Fibroblast of lung (primary cell): ENCODE measurements at places on chromosomes 16 and 17.

GRCh38 chr16:70430667-70431536 is 8.0 kb downstream of the ST3GAL2 start:
- DNase-seq, result no peak

GRCh38 chr17:7477392-7478275 is 1.8 kb downstream of the ZBTB4 start:
- DNase-seq, result peak; percentile 87

GRCh38 chr16:31268033-31268365 is 8.2 kb downstream of the ITGAM start:
- no peak for DNase-seq

DNA sequence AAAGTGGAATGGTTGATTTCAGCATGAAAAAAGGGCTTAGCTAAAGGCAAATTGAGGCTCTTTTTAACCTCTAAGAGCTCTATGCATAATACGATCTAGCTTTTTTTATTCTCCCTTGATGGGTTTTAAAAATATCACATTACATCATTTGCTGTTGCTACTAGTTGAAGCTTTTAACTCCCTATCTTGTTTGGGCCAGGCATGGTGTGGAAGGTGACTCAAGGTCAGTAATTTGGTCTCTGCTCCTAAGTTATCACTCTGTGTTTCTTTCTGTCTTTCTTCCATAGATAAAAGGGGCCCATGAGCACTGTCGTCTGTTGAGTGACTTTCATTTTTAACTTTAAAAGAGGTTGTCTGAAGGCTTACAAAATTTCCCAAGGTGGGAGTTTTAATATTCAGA is 58.1 kb upstream of the GOT2 start:
- DNase-seq, result no peak

GRCh38 chr16:6888531-6888930 is 444.1 kb upstream of the RBFOX1 start:
- no peak for DNase-seq

- no peak for DNase-seq
Observed at GRCh38 chr17:17647524-17648178, 33.6 kb upstream of the RAI1 start.

DNA sequence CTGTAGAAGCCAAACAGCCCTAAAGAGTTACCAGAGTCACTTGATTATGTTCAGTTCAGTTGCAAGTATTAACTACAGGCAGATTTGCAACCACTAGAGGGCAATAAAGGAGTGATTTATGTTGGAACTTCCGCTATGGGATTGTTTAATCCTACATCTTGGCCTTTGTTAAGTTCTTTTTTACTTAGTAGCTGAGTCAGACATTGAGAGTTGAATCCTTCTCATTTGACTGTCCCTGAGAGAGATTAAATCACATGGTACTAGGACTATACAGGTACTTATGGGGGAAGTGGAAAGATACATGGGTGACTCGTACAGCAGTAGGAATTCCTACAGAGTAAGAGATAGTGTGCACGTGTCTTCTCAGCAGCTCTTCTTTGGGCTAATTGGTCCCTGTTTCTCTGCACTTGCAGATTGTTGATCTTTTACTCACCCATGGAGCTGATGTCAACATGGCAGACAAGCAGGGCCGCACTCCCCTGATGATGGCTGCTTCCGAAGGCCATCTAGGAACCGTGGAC is 40.3 kb downstream of the CYB561 start:
- peak; percentile 88 for DNase-seq

- DNase-seq, result no peak
Observed at GRCh38 chr16:26177438-26177837, 485.7 kb downstream of the HS3ST4 start.

DNA sequence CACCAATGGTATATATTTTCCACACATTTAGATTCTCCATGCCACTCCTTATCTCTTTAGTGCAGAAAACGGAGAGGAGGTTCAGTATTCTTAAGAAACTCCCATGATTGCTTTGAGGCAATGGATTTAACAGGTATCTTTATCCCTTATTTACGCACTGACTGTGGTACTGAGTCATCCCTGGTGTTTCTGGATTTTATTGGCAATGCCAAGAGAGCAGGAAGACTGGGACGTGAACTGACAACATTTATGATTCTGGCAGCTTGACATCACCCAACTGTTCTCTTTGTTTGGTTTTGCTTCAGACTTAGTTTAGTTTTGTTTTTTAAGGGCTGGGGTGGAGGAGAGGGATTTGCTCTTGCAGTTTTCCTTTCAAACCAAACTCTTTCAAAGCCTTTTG is 131.4 kb downstream of the WWOX start:
- peak; percentile 72 for DNase-seq

GRCh38 chr17:1212946-1213345 is 33.2 kb upstream of the ABR start:
- DNase-seq, result no peak

- DNase-seq, result no peak
Observed at GRCh38 chr17:77383613-77384608, 243.1 kb downstream of the SEC14L1 start.

GRCh38 chr17:17067257-17067656 is 25.0 kb downstream of the MPRIP start:
- DNase-seq, result peak; percentile 77

- DNase-seq, result no peak
Observed at GRCh38 chr16:20822521-20823325, 16.4 kb downstream of the REXO5 start.

- peak; percentile 75 for DNase-seq
Observed at GRCh38 chr16:15434425-15435215, at the start of gene BMERB1. Gene BMERB1, plus strand, starts transcription at chr16:15434588. Its CDS starts 66 bp downstream, at chr16:15434654.

DNA sequence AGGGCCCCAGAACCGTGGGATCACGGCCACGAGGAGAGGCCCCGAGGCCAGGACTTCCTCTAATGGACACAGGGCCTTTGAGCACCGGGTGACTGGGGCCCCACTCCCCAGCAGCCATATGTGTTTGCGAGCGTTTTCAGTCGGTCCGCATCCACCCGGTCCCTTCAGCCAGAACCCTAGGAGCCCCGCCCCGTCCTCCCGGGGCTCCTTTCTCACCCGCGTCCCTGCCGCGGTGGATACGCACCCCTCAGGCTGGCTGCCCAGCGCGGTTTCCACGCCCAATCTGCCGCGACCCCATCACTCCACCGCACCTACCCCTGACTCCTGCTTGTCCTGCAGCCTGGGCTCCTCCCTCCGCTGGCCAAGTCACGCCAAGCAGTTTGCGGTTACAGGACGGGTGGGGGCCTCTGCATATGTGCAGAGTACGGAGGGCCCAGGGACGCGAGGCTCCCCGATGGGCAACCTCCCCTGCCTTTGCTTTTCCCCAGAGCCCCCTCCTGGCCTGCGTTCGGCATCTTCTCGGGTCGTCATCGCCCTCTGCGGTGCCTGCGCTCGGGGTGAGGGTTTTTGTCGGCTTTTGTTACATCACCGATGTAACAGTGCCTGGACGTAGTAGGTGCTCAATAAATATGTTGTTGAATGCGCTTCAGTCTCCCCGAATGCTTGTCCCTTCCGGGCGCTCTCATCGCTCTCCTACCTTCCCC is 1.0 kb upstream of the TTYH2 start:
- peak; percentile 40 for DNase-seq

DNA sequence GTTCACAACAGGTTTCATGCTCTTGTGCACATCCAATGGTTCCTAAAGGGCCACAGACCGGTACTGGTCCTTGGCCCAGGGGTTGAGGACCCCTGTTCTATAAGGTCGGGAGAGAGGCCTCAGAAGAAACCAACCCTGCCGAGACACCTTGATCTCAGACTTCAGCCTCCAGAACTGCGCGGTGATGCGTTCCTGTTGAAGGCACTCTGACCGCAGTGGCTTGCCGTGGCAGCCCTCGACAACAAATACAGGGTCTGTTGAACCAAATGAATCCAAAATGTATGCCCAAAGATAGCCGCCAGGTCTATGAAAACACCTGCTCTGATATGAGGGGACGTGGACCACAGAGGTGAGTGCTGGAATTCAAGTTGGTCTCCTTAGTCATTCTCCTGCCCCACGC is 389.8 kb downstream of the SEC14L1 start:
- no peak for DNase-seq

GRCh38 chr16:86018071-86018470 is 119.1 kb downstream of the IRF8 start:
- DNase-seq, result no peak

DNA sequence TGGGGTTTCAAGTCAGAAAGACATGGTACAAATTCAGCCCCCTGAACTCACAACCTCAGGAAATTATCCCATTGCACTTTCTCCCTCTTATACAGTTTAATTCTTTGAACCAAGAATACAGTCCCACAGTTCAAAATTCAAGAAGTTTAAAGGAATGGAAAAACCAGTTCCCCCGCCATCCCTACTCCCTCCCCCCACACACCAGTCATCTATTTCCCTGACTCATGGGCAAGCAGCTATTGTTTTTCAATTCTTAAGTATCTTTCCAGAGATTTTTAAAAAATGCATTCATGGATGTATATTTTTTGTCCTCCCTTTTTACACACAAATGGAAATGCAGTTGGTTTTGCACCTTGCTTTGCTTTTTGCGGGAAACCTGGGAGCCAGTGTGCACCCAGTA is 7.3 kb downstream of the SYCE1L start:
- no peak for DNase-seq

GRCh38 chr17:6699997-6700947 is 12.9 kb downstream of the SLC13A5 start:
- DNase-seq, result no peak

DNA sequence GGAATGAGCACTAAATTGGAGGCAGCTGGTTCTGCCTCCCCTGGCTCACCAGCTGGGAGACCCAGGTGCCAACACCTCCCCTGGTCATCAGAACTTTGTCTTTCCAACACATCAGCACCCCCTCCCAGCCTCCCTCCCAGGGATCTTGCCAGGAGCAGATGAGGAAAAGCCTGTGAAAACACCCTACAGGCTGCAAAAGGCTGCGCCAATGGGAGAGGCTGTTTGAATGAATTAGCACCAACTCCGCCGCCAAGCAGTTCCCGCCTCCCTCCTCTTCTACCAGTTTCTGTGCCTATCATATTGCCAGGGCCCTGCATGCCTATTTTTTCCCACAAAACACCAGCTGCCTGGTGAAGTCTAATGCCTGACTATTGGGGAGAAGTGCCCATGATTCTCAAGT is 137.0 kb downstream of the AIPL1 start:
- no peak for DNase-seq

- DNase-seq, result no peak
Observed at GRCh38 chr16:4414187-4414917, 2.0 kb downstream of the CORO7 start.

- DNase-seq, result no peak
Observed at GRCh38 chr17:10439816-10440215, 18.1 kb upstream of the MYH8 start.

DNA sequence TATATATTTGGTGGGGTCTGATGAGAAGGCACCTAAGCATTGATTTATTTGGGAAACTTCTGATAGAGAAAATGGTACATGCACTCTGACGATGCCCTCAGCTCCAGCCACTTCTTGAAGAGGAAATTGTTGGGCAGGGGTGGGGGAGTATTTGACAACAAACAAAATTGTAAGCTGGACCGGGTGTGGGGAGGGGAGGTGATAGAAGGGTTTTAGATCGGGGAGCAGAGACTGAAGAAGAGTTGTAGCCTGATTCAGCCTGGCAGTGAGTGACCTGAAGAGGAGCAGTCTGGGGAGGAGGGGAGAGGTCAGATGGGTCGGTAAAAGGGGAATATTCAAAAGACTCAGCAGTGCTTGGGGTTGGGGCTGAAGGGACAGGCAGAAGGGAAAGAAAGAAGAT is 2284.7 kb downstream of the TP53TG3F start:
- no peak for DNase-seq

- no peak for DNase-seq
Observed at GRCh38 chr17:16191604-16192003, 23.7 kb downstream of the NCOR1 start.

GRCh38 chr16:51807551-51807950 is 656.5 kb upstream of the SALL1 start:
- no peak for DNase-seq

GRCh38 chr17:10130263-10130662 is 68.1 kb downstream of the GAS7 start:
- DNase-seq, result peak; percentile 39

- no peak for DNase-seq
Observed at GRCh38 chr17:310111-311010, 42.2 kb downstream of the RPH3AL start.

- DNase-seq, result no peak
Observed at GRCh38 chr17:11720816-11721215, 122.5 kb downstream of the DNAH9 start.

DNA sequence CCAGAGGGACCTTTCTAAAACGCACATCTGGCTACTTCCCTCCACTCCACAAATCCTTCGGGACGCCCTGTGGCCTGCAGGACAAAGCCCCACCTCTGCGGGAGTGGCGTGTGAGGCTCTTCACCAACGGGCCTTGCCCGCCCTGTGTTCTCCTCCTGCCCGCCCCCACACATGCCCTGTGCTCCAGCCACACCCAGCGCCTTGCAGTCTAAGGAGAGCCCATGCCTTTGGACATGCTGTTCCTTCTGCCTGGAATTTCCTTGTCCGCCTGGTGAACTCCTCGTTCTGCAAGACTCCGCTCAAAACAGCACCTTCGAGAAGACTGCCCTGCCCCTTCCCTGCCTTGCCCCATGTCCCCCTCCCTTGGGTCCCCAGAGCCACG is 7.4 kb downstream of the ELOB start:
- DNase-seq, result no peak

GRCh38 chr16:17177959-17178905 is 292.5 kb downstream of the XYLT1 start:
- peak; percentile 50 for DNase-seq

GRCh38 chr16:58614860-58615259 is 14.8 kb downstream of the CNOT1 start:
- no peak for DNase-seq

DNA sequence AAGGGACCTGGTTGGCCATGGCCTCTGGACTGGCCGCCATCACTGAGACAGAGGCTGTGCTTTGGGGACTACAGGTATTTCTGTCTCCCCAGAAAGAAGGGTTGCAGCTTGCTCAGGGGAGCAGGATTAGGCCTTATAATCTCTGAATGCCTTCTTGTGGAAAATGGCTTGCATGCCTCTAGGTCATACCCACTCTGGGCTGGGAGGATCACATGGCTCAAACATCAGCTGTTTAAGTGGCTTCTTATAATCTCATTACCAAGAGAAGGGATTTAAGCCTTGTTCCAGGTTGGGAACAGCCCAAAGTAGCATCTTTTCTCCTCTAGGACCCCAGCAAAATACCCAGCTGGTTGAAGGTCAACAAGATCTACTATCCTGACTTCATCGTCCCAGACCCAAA is 19.1 kb downstream of the LIG3 start:
- no peak for DNase-seq

DNA sequence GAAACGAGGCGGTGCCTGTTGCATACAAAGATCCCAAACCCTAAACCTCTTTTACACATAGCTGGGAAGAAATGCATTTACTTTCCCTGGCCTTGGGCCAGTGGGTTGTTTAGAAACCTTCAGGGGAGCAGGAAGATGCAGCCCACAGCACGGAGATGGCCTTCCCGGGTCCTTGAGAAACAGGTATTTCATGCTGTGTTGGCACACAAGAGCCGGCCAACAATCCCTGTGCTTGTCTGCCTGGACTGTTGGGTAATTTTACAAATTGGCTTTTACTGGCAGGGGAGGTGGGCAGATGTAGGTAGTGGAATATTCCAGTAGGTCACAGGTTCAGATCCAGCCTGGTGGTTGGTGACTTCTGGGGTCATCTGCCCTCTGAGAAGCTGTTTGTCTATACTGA is 148.0 kb downstream of the FOXL1 start:
- no peak for DNase-seq

GRCh38 chr17:68207651-68208253 is 40.1 kb upstream of the AMZ2 start:
- no peak for DNase-seq
